CD4-positive, alpha-beta T cell treated with Interferon alpha-2 for 1 hour (primary cell): ENCODE measurements at places on chromosomes 16 and 17.

DNA sequence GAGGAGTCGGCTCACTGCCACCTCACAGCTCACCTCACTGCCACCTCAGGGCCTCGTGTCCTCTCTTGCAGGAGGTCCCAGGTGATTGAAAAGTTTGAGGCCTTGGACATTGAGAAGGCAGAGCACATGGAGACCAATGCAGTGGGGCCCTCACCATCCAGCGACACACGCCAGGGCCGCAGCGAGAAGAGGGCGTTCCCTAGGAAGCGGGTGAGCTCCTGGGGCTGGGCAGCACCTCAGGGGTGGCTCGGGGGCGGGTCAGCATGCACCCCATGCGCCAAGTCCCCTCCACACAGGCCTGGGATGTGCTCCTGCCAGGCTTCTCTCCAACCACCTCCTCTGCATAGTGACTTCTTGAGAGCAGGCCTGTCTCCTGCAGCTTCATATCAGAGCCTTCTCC, 63.6 kb downstream of the PLD6 start:
- DNase-seq, result no peak

- no peak for DNase-seq
Observed at GRCh38 chr17:31427684-31428083, 36.2 kb downstream of the RAB11FIP4 start.

DNA sequence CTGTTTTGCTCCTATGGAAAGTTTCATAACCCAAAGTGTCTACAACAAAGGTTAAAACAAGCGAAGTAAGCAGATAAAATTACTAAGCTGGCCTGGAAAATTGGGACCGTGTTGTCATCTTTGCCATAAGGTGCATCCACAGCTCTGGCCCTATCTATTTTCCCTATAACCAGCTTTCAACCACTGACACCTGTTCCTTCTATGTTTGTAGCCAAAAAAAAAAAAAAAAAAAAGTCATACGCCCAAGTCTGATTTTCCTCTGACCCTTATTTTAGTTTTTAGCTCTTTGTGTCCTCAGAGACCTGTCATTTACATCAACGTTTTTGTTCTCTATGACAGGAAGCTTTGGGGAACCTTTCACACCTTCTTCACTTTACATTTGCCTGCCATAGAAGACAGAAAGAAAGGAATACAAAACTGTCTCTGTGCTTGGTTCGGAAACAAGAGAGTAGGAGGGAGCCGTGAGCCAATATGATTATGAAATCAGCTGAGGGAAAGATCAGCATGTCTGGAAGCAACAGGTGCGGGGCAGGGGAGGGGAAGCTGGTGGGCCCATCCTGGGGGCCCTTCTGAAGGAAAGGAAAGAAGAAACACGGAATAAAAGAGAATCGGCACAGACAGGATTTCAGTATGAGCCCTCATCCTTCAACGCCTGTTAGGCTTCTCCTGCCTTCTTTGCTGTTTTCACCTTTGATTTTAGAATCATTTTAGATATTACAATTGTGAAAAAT, 8.5 kb downstream of the HS3ST3A1 start:
- no peak for DNase-seq

GRCh38 chr16:87541872-87542234, 49.0 kb upstream of the ZCCHC14 start:
- DNase-seq, result no peak

DNA sequence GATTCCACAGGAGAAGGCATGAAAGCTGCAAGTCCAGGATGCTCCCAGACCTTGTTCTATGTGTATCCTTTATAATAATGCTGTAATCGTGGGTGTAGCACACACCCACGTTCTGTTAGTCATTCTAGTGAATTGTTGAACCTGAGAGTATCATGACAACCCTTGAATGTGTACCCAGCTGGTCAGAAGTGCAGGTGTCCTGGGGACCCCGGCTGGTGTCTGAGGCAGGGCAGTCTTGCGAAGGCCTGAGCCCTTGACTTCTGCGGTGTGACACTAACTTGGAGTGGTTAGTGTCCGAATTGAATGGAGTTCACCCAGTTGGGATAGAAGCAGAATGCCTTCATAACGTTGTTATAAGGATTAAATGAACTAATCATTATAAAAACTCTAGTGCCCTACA, 218.0 kb upstream of the TNRC6C start:
- no peak for DNase-seq
